ENCODE measurements at places on chromosomes 12 and 14.
A peak's percentile ranks its signal among the peaks of the same experiment; 100 is the strongest.

DNA sequence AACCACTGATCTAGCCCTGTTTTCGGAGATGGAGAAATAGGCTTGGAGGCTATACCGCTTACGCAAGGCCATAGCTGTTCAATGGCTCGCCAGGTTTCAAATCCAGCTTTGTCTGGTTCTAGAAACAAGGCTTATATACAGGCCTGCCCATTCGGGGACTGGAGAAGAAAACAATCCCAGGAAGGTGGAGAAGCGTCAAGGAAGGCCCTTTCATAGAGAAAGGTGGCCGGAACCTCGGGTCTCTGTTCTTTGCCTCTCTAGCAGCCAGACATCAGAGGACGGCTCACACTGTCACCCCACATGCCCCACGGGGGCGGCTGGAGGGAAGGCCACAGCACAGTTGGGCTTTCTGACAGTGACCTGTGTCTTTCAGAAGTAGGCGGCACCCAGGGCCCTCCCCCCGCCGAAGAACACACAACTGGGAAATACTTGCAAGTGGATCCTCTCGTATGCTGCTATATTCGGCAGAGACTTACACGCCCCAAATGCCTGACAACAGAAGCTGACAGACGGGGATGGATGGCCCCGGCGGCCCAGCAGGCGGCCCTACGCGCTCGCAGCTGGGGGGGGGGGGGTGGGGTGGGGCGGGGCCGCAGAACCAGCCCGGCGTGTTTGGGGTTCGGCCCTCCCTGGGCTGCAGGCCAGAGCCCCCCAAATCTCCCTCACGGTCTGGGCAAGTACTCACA is 4.5 kb upstream of the SETD1B start:
- peak; percentile 89 for DNase-seq

DNA sequence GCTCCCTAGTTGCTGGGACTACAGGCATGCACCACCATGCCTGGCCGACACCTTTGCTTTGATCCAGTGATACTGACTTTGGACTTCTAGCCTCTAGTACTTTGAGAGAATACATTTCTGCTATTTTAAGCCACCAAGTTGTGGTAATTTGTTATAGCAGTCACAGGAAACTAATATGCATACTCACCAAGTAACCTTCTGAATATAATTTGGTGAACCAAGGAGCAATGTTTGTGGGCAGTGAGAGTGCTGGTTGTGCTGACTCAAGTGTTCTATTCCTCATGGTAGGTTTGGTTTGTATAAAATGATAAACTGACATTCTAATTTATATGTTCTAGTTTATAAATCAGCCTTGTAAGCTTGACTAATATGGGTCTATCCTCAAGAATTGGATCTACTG is 42.4 kb upstream of the MMP19 start:
- DNase-seq: no peak

- DNase-seq: no peak
These were observed 54.0 kb downstream of the SYNE3 start for GRCh38 chr14:95462491-95462890.

DNA sequence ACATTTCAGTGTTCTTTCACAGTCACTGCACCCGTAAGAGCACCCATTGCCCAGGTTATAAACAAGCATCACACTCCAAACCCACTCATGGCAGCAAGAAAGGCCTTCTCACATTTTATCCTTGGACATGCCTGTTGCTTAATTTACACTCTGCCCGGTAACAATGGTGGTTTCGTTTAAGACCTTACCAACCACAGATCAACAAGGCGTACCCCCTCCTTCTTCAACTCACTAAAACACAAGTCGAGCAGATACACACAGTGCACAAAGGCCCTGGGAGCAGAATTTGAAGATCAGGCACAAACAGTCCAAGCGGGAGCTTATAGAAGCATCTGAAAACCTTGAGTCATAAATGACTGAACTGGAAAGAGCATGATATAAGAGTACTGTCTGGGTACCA is 98.1 kb downstream of the GALC start:
- DNase-seq: no peak

DNA sequence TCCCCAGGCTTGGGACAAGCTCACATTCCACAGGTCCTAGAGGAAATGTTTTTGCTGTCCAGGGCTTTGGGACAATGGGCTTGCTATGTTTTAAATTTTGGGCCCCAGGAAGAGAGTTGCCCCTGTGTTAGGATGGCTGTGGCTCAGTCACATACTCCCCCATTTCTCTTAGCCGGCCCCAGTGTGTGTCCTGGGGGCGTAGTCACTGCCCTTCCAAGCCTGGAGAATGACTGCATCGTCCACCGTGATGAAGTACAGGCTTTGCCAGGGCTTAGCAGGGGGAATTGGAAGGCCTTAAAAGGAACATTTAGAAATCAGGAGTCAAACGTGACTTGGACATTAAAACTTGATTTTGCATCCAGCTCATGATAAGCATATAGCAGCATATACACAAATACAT is 293.6 kb downstream of the CACNA1C start:
- no peak for DNase-seq
